ENCODE measurements at places on chromosomes 7 and 10.

- DNase-seq: no peak
Observed at GRCh38 chr7:142188154-142188553, 69.7 kb downstream of the PRSS58 start.

DNA sequence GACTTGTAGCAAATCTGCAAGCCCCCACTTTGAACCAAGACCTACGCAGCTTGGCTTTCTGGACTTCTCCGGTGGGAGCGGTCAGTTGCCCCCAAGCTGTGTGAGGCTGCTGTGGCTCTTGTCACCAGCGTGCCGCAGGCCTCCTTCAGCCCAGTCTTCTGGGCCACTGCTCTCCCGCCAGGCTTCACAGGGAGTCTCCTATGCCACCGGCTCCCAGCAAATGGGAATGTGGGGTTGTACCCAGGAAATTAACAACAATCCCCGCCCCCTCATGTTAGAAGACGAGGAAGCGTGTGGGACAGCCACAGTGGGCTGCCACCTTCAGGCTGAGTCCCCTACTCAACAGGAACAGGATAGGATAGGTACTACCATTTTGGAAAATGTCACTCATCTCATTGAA, 4.2 kb downstream of the WDR86 start:
- DNase-seq: no peak

DNA sequence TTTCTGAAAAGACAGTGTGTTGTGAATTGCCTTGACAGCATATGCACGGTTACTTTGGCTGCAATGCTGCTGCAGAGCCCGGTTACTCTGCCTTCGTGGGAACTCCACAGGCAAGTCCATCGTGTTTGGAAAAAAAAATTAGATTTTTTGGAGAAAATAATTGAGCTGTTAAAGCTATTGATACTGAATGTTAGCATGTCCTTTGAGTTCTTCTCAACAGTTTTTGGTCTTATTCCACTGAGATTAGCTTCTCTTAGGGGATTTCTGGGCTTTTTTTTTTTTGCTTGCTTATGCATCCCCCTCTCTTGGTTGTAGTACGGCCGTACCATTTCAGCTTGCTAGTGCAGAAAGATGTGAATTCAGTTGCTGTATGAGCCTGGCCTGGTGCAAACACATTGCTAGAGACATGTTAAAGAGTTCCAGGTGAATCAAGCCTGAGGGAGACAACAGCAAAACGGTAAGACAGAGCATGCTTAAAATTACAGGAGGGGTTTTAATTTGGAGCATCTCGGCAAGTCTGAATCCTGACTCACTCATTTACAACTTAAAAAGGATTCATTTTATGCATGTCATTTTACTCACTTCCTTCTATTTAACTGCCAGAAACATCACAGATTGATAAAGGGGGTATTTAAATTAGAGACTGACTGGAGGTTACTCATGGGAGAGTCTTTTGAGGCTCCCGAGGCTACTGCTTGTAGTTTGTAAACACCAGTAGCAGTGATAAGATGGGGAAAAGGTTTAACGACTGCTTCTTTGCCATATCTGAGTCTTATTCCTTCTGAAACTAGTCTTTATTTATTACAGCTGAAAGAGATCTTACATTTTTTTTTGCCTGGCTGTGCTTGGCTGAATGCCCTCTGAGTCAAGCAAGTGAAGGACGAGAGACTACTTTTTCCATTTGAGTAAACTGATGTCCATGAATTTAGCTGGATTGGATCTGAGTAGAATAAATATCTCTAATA, 113.7 kb downstream of the CDK14 start:
- no peak for DNase-seq

DNA sequence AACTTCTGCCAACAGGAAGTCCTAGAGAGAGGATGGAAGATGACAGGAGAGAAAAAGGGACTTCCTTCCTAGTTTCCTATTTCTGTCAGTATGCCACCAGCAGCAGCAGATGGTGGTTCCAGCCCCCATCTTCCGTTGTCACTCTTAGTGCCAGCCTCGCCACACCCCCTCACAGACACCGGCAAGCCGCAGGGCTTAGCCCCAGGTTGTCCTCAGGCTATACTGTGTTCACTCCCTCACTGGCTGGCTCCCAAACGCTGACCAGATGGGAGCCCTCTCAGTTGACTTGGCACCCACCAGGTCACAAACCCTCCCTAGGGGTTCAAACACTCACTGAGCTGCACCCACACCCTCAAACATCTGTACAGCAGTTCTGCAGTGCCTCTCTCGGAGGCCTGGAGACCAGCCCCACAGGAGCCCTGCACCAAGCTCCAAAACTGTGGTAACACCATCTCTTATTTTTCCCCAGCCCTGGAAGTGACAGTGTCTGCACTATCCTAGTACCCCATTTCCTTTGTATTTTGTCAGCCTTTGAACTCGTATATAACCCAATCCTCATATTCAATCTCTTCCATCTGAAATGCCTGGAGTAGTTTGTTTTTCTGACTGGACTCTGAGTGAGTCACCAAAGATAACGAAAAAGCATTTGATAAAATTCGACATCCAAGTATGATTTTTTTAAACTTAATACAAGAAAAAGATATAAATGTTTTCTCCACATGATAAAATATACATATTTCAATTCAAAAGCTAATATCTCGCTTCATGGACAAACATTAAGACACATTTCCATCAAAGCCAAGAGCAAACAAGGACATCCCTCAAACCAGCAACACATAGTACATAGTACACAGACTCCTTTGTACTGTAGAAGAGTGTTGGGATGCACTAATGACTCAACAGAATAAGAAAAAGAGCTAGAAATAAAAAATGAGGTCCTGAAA, 34.5 kb downstream of the SMURF1 start:
- DNase-seq: no peak

GRCh38 chr10:124596116-124596785, 134.6 kb downstream of the LHPP start:
- no peak for DNase-seq

GRCh38 chr10:18368273-18368672, 228.0 kb downstream of the CACNB2 start:
- DNase-seq: no peak
